CD4-positive, alpha-beta T cell treated with Interleukin-12 subunit alpha and Interleukin-12 subunit beta, for 1 hour (primary cell): ENCODE measurements at places on chromosomes 3 and 15.

DNA sequence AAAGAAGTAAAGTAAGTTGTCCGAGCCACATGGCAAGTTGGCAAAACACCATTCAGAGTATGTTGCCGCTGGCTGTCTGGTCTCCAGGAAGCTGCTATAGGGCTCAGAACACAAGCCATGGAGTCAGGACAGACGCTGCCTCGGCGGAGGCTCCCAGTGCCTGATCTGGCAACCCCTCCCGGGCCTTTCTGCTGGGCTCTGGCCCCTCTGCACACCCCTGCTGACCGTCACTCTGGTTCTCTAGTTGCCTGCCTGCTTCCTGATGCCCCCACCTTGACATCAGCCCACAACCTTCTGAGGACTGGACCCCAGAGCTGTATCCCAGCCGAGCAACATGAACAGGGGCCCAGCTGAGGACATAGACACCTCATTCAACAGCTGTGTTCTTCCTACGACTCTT lies 39.1 kb downstream of the MGLL start:
- DNase-seq, result no peak

DNA sequence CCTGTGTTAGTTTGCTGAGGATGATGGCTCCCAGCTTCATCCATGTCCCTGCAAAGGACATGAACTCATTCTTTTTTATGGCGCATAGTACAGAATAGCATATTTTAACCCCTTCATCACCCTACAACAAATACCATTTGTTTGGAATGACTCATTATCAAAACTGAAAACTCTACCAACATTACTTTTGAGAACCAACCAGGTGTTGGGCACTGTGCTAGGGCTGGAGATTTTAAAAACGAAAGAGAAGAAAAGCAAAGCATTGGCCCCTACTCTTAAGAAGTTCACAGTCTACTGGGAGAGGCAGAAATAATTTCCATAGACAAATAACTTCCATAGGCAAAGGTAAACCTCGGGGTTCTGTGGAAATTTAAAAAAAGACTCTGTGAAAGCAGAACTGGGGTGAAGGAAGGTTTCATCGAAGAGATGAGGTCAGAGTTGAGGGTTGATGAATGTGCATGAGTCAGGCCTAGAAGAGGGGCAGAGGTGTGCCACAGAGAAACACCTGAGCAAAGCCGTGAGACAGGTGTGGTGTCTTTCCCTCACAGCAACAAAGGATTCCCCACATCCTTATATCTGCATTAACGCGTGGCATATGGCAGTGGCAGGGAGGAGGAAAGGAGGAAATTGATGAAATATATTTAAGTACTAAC lies 51.0 kb downstream of the MCF2L2 start:
- no peak for DNase-seq

GRCh38 chr3:153652076-153652475 lies 469.1 kb upstream of the ARHGEF26 start:
- no peak for DNase-seq

DNA sequence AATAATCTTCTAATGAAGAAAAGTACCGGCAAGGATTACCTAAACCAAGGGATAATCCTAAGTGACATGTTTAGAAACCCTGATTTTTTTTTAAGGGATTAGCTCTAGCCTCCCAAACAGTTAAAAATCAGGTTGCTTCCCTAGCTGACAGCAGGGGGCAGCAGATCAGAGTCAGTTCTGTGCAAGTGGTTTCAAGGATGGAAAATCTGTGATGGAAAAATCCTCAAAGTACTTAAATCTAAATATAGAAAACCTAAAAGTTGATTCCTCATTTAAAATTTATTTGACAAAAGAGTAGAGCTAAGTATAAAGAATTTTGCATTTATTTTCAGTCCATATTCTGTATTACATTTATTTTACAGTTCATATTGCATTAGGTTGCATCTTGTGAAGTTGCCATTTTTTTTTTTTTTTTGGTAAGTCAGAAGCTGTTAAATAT lies 107.6 kb downstream of the PEX5L start:
- peak; percentile 32 for DNase-seq

DNA sequence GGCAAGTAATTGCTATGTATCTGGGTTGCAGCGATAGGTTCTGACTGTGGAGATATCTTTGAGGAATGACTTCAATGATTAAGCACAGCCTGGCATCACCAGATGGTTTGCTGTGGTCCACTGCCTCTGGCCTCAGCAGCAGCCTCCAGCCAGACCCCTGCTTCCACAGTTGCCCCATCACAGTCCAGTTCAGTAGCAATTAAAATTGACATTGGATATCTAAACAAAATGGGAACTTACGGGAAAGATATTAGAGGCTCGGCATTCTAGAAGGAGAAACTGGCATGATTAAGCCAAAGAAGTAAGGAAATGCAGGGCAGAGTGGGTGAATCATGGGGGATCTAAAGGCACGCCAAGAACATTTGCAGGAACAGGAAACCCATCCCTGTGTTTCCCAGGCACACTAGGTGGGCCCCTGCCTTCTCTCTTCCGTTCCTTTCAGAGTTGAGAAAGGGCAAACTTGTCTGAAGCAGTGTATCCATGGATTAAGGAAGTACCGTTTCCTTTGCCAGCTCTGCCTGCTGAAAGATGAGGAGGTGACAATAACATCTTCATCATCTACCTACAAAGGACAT lies 36.3 kb upstream of the SH3BP5 start:
- DNase-seq, result no peak

DNA sequence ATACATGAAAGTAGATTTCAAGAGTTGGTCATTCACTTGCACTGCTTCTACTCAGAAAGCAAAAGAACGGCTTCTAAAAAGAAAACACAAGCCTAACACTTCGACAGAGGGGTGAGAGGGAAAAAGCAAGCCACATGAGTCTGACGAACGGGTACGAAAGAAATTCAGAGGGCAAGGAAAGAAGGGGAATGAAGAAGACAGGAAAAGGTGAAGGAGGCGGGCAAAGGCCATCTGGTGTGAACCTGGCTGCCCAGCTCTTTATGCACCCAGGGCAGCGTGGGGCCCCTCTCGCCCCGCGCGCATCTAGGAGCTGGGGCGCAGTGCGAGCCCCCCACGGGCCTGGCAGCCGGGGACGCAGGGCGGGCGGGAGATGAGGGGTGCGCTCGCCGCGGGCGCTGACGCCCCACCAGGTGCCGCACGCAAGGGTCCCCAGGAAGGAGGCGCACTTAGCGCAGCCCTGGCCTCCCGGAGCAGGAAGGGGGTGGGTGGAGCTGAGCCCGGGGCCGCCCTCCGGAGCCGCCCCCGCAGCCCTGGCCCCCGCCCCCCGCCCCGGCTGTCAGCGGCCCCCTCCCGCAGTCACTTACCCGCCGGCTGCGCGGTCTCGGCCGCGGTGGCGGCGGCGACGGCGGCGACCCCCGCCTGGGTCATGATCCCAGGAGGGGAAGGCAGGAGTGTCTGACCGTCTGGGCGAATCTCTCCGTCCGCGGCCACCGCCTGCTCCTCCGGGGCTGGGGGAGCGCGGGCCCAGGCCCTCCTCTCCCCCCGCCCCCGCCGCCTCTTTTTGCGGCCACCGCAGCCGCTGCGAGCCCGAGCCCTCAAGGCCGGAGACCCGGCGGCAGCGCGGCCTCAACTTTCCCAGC lies at the start of gene USF3:
Gene USF3 (minus strand): TSS at position 857 of the 860 bp plus-strand sequence. CDS start 21,764 bp downstream, outside the sequence.
- DNase-seq, result peak; percentile 88
